Natural killer cell treated with Interleukin-12 subunit alpha and Interleukin-12 subunit beta and Interleukin-15 and Interleukin-18, amount 100 ng/mL, for 72 hours (primary cell): ENCODE measurements at places on chromosomes 7 and 10. TPM values are rescaled to one million over a fixed set of nuclear protein-coding genes. Genes with fewer than 3 reads are reported as not detected.

Gene LIPF
- total RNA-seq, result not detected

GRCh38 chr10:44279426-44280126, 105.3 kb downstream of the CXCL12 start:
- H3K36me3 ChIP-seq, result no peaks in the 10 kb centered on the region
- DNase-seq, result no peak
- H3K27me3 ChIP-seq, result peaks cover 6% of the 10 kb centered on the region
- H3K27ac ChIP-seq, result no peak overlapping the region

DNA sequence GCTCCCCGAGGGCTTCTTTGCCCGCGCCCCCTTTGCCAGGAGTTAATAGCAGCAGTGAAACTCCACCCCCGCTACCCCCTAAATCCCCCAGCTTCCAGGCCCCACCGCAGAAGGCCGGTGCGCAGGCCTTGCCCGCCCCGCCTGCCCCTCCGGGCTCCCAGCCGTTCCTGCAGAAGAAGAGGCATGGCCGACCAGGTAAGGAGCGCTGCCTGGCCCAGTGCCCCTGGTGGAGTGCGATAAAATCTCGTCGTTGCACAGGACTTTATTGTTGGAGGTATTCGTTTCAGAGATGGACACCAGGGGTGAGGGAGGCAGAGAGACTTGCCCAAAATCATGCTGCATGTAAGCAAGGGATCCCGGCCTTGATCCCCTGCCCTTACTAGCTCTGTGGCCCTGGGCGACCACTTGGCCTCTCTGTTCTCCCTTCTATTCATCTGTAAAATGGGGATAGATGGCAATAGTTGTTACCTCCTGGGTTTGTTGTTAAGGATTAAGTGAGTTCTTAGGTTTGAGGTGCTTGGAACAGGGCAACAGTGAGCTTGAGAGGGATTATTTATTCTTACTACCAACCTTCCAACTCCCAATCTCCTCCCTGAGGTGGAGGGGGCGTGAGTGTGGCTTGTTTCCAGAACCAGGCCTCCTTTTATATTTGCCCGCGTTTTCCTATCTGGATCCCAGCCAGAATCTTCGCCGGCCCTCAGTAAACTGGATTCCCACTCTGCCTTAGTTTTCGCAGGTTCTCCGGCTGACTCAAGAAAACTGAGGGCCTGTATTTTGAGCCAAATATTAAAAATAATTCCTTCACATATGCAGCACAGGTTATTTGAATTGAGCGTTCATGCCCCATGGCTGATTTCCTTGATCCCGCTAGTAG, 78.3 kb downstream of the WIPF3 start:
- H3K27ac ChIP-seq, result no peak overlapping the region

DNA sequence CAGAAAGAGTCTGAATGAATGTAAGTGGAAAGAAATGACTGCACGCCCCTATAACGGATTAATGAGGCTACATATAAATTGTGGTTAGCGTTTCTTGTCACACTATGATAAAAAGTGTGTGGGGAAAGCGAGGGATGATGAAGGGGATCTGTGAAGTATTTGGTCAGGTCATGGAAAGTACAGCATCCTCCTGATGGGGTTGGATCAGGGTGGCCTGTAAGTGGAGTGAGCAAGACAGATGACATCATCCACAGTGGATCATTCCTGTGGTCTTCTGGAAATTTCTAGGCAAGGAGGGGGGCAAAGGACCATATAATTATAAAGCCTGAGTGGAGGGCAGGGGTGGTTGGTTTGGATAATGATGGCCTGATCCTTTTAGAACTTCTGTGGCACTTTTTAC, 606.0 kb downstream of the INHBA start:
- H3K4me1 ChIP-seq, result no peaks in the 10 kb centered on the region
- H3K27ac ChIP-seq, result no peak overlapping the region
- no peak for DNase-seq
- no peak overlapping the region for H3K4me3 ChIP-seq

- no peaks in the 10 kb centered on the region for H3K36me3 ChIP-seq
- H3K27me3 ChIP-seq, result peaks cover 28% of the 10 kb centered on the region
- H3K4me1 ChIP-seq, result no peaks in the 10 kb centered on the region
- DNase-seq, result no peak
- no peak overlapping the region for H3K4me3 ChIP-seq
Observed at GRCh38 chr10:17907641-17908040, 44.1 kb upstream of the SLC39A12 start.

DNA sequence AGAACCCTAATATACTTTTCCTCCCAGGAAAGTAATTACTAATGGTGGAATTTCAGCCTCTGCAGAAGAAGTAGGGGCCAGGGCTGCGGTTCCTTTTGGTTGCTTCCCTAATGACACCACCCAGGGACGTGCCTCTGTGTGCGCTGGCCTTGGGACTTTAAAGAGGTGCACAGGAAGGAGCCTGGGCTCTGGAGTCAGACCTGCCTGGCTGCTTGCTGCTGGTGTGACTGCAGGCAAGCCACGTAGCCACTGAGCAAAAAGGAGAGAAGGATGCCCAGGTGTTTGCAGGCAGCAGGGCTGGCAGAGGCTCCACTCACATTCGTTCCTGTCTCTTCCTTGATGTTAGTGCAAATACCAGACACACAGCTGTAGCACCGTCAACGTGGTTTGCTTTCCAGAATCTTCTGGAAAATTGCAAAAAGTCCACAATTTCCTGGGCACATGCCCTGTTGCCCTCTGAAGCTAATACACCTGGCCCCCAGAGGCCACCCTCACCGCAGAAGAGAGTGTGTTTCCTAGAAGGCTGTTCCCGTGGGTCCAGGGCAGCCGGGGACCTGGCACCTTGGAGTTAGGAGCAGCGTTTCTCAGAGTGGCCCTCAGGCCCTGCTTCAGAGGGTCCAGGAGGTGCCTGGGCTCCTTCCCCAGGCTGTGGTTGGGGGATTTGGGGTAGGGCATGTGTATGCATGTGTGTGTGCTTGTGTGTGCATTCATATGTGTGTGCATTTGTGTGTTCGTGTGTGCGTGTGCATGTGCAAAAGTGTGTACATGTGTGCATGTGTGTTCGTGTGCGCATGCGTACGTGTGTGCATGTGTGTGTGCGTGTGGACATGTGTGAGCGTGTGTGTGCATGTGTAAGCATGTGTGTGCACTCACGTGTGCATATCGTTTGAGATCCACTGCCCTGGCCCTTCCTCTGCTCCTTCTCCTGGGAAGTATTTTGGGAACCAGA, 12.8 kb upstream of the PRKAG2 start:
- peak; percentile 52 for DNase-seq
- H3K27ac ChIP-seq, result no peak overlapping the region
- H3K27me3 ChIP-seq, result peaks cover 38% of the 10 kb centered on the region
- no peak overlapping the region for H3K4me3 ChIP-seq

GRCh38 chr7:1647961-1648672, 22.0 kb upstream of the ELFN1 start:
- H3K27ac ChIP-seq, result no peak overlapping the region
- DNase-seq, result no peak
- H3K4me3 ChIP-seq, result no peak overlapping the region

DNA sequence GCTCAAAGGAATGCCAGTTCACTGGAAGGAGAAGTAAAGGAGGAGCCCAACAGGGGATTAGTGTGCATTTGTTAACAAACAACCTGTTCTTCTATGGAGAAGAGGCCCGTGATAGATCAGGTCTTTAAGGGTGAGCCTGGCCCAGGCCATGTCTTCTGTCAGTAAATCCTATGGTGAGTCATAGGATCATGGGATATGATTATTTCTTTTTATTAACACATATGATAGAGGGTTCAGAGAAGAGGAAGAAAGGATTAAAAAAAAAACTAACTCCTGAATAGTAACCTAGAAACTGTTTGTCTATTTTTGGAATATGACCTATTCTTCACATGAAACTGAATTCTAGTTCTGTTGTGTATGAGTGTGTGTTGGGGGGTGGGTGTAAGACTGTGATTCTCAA, 70.4 kb downstream of the GPR158 start:
- no peaks in the 10 kb centered on the region for H3K27me3 ChIP-seq
- H3K4me3 ChIP-seq, result no peak overlapping the region
- no peak overlapping the region for H3K27ac ChIP-seq
- H3K4me1 ChIP-seq, result no peaks in the 10 kb centered on the region
- no peaks in the 10 kb centered on the region for H3K36me3 ChIP-seq

DNA sequence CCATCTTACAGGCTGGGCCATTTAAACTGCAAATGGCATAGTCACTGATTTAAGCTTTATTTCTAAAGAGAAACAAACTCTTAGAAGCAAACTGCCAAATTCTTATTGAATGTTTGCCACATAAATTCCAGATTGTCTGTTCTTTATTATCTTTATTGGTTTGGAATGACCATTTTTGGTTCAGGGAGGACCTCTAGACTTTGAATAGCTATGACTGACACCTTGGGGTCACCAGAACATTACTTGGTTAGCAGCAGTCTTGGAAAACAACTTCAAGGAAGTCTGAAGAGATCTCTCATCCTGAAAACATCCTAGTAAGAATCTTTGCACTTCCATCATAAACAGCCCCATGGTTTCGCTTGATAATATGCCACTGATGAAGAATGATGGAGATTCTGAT, 197.1 kb downstream of the SUGCT start:
- peaks cover 4% of the 10 kb centered on the region for H3K36me3 ChIP-seq
- no peak overlapping the region for H3K4me3 ChIP-seq
- H3K4me1 ChIP-seq, result no peaks in the 10 kb centered on the region

GRCh38 chr10:128962182-128962581, 504.9 kb upstream of the MGMT start:
- H3K36me3 ChIP-seq, result no peaks in the 10 kb centered on the region
- no peak overlapping the region for H3K4me3 ChIP-seq
- H3K4me1 ChIP-seq, result no peaks in the 10 kb centered on the region
- H3K27ac ChIP-seq, result no peak overlapping the region

GRCh38 chr7:70104243-70104642, 506.0 kb downstream of the AUTS2 start:
- no peaks in the 10 kb centered on the region for H3K27me3 ChIP-seq
- H3K4me1 ChIP-seq, result no peaks in the 10 kb centered on the region
- H3K27ac ChIP-seq, result no peak overlapping the region
- no peak for DNase-seq
- H3K4me3 ChIP-seq, result no peak overlapping the region
- H3K36me3 ChIP-seq, result no peaks in the 10 kb centered on the region

GRCh38 chr10:15461353-15462108, 90.4 kb upstream of the FAM171A1 start:
- no peak overlapping the region for H3K4me3 ChIP-seq
- no peaks in the 10 kb centered on the region for H3K36me3 ChIP-seq
- no peak overlapping the region for H3K27ac ChIP-seq
- H3K4me1 ChIP-seq, result no peaks in the 10 kb centered on the region
- peaks cover 27% of the 10 kb centered on the region for H3K27me3 ChIP-seq
- no peak for DNase-seq

GRCh38 chr10:46250481-46250880, 36.3 kb upstream of the ANTXRL start:
- H3K4me1 ChIP-seq, result no peaks in the 10 kb centered on the region
- no peak overlapping the region for H3K4me3 ChIP-seq
- DNase-seq, result no peak
- H3K36me3 ChIP-seq, result no peaks in the 10 kb centered on the region
- no peak overlapping the region for H3K27ac ChIP-seq

- H3K27me3 ChIP-seq, result no peaks in the 10 kb centered on the region
- H3K36me3 ChIP-seq, result no peaks in the 10 kb centered on the region
- no peak overlapping the region for H3K4me3 ChIP-seq
- peaks cover 15% of the 10 kb centered on the region for H3K4me1 ChIP-seq
- no peak overlapping the region for H3K27ac ChIP-seq
- DNase-seq, result no peak
Observed at GRCh38 chr10:78539247-78539766, 505.6 kb downstream of the RPS24 start.
